ENCODE measurements at places on chromosomes 7 and 10.

- no peak for DNase-seq
These were observed 65.1 kb upstream of the ITGA8 start for GRCh38 chr10:15784662-15785300.

GRCh38 chr7:31487071-31487470, 26.8 kb upstream of the ITPRID1 start:
- no peak for DNase-seq

DNA sequence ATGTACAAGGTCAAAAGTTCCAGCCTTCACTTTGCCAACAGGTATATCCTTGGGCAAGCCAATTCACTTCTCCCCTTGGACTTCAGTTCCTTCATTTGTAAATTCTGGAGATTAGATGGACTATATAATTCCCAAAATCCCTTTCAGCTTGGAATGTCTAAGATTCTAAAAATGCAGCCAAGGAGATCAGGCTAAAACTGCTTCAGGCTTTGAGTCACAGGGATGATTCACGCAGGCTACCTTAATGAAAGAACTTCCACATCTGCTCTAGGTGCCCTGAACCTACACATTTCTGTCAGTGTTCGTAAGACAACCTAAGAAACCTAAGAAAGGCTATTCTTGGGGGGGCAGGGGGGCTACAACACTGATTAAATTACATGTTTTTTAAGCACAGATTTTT, 7.1 kb downstream of the CPVL start:
- peak; percentile 70 for DNase-seq

DNA sequence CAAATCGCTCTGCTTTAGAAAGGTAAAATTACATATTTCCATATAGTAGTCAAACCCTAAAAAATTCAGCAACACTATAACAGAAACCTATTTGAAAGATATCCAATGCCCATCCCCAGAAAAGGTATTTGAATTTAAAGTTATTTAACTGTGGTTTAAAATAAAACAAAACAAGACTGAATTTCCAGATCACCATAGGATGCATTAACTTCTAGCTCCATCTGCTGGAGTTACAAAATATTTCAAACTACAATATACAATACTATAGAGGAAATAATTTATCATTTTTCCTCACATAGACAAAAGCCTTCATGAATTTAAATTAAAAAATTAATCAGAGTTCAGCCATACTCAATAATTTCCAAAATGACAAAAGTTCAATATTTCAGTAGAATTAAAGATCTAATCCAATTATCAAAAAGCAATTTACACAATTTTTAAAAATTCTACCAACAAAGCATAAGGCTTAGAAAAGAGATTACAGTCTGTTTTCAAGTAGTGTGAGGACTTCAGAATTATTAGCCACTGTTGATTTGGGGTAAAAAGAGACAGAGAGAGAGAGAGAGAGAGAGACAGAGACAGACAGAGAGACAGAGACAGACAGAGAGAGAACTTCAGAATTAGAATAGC, 75.9 kb downstream of the LMBR1 start:
- DNase-seq = no peak

GRCh38 chr10:74910976-74911350, 84.6 kb downstream of the KAT6B start:
- DNase-seq = no peak

- no peak for DNase-seq
These were observed 36.4 kb downstream of the HABP2 start for GRCh38 chr10:113589201-113589770.

- no peak for DNase-seq
These were observed 121.6 kb upstream of the ZNF92 start for GRCh38 chr7:65251851-65252620.

GRCh38 chr7:17166824-17167379, 131.6 kb upstream of the AHR start:
- DNase-seq = no peak

DNA sequence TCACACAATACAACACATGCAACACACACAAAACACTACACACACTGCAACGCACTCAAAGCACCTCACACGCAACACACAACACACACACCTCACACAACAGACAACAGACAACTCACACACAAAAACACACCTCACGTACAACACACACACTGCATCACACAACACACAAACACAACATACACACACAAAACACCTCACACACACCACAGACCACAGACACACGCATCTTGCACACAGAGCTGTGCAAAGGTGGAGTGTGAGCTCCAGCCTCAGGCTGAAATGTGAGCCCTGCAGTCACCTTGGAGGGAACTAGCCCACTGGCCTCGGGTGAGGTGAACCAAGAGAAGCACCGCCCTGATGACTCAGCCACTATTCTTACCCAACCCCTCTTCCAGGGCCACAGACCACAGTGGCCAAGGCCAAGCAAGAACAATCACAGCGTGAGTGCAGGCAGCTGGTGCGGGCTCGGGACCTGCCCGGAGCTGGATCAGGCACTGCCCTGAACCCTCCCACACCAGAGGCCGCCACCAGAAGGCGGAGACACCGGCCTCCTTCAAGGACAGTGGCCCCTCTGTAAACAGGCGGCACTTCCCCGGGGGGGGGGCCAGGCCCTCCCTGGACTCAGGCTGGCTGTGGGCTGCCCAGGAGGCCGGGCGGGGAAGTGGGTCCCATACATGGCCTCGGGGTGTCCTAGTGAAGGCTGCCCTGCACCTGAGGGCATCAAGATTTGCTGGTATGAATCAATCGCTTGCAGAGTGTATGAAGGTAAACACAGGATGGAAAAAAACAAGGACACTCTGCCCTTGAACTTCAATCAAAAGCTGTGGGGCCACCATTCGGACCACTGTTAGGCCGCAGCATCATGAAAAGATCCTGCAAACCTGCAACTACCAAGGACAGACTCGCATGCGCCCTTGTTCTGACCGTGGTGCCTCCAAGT, 106.7 kb downstream of the TNS3 start:
- DNase-seq = peak; percentile 94

- no peak for DNase-seq
These were observed 6.1 kb downstream of the LMOD2 start for GRCh38 chr7:123661765-123662164.

GRCh38 chr10:104299031-104299904, 30.3 kb downstream of the GSTO2 start:
- no peak for DNase-seq

- DNase-seq = no peak
These were observed 107.2 kb upstream of the TCF7L2 start for GRCh38 chr10:112842832-112843360.

- DNase-seq = no peak
These were observed 270.5 kb downstream of the POU6F2 start for GRCh38 chr7:39248041-39248691.

- DNase-seq = no peak
These were observed 74.2 kb downstream of the MAD1L1 start for GRCh38 chr7:2158331-2159175.

DNA sequence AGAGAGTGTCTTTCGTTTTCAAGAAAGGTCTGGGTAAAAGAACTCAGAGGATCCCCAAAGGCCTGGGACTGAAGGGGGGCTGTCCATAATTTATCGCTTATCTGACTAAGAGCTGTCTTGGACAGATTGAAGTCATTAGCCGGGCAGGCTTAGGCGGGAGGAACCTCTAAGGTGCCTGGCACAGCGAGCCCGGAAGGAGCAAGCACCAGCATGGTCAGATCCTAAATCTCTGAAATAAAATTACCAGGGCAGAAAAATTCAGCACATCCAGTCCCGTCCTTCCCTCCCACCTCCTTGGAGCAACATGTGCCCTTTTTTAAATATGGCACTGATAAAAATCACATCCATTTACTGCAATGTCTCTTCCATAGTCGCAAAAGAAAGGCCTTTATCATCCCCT, 86.8 kb downstream of the FAM204A start:
- no peak for DNase-seq

GRCh38 chr7:108014747-108015682, 12.1 kb upstream of the LAMB1 start:
- DNase-seq = no peak

GRCh38 chr7:123569352-123570010, 11.9 kb upstream of the NDUFA5 start:
- no peak for DNase-seq

DNA sequence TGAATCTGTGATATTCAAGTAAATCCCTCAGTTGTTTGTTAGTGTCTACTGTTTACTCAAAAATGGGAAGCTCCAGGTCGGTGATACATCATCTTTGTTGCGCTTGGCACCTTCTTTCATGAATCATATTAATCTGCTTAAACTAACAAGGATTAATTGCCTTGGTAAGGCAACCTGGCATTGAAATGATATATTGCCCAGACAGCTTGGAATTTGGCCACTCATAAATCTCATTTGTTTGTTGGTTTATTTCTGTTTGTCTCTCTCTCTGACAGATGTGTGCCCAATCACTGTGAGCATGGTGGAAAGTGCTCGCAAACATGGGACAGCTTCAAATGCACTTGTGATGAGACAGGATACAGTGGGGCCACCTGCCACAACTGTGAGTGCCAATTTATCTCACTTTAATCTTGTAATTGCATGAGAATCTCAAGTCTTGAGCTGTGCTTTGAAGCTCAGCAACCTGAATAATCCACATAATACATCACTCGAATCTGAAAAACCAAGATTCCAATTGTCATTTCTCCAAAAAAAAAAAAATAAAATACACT, 1104.8 kb upstream of the C7orf33 start:
- DNase-seq = no peak

DNA sequence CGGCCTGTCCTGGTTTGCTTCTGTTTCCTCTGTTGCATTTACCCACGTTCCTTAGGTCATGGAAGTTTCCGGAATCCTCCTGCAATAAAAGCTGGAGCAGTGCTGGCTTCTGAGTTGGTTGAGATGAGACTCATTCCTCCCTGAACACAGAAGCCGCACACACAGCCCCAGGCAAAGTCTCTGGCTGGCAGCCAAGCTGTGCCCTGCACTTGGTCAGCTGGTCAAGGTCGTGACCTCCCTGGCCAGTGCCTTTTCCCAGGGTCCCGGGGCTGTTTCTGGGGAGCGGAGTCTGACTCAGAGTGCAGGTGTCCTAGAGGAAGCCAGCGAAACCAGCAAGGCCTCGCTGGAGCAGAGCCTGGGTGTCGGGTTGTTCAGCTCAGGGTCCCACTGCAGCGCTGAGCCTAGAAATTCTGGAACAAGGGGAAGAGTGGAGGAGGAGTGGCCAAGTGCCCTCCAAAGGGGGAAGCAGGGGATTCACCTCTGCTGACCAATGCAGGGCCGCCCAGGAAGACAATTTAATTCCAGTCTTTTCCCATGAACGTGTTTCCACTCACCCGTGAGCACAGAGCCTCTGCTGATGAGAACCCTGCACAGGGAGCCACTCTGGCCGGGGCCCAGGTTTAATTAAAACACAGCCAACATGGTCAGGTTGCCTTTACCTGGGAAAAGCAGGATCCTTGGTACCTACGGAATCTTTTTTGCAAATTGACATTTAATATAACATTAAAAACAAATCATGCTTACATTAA, 245.5 kb upstream of the PPP2R2D start:
- no peak for DNase-seq

- DNase-seq = no peak
These were observed 1.0 kb upstream of the KNDC1 start for GRCh38 chr10:133158756-133159610.

- no peak for DNase-seq
These were observed 6.8 kb upstream of the HIPK2 start for GRCh38 chr7:139784648-139785047.

- DNase-seq = no peak
These were observed 546.0 kb upstream of the FZD8 start for GRCh38 chr10:36188080-36188453.

DNA sequence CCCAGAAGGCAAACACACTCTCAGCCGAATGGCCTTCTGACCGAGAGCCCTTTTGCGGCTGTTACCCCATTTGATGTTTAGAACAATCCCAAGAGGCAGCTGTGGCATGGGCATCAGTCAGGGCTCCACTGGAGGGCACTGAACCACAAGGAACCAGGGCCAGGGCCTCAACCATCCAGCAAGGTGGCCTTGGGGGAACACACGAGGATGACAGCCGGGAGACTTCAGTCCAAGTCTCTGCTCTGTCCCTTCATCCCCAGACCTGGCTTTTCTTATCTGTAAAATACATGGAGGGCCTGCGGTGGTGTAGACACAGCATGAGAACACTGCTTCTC, 63.6 kb upstream of the INSIG1 start:
- DNase-seq = no peak
